ENCODE measurements at places on chromosomes 4 and X.

- DNase-seq: no peak
Measured at GRCh38 chrX:9336456-9336855, 128.4 kb upstream of the TBL1X start.

DNA sequence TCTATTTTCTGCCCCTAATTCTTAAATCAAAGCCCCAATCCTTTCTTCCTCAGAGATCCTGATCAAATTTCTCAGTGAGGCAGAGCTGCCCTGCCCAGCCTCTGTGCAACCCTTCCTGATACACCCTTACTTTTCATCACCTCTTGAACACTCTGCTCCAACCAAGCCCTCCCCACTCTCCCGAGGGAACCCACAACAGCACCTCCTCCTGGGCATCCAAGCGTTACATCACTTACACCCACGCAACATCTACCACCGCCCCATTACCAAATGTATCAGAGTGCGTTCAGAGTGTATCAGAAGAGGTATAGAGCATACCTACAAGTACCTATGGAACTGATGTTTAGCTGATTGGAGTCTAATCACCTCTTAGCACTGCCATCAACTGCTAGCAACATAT, 186.5 kb downstream of the RAP1GDS1 start:
- no peak for DNase-seq

DNA sequence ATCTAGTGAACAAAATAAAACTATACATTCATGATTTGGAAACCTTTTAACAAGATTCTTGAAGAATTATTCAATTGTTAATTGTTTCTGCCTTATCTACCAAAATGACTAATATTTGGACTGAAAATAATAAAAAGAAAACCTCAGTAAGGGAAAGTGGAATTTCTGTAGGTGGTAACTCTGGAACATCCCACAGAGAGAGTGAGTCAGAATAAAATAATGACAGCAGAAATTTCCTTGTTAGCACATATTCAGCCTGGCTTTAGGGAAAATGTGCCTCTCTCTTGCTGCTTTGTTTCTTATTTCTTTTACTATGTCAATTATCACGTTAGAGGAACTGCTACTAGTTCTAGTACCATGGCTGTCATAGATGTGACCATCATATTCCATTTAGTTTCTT, 421.5 kb upstream of the GNPDA2 start:
- DNase-seq: no peak

DNA sequence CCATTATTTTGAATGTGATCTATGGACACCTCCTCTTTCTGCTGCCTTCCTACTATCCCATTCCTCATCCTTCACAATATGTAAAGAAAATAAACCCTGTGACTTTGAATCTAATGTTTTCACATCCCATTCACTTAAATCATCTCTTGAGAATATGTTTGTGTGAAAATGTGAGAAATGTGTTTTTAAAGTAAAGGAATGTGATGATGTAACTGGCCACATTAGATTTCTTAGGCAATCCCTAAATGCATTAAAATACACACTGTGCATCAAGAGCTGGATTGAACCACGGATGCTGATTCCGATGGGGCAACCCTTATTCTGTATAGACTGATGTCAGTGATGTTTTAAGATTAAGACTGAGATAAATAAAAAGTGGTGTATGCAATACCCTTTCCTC, 558.9 kb upstream of the TENM3 start:
- DNase-seq: peak; percentile 83

DNA sequence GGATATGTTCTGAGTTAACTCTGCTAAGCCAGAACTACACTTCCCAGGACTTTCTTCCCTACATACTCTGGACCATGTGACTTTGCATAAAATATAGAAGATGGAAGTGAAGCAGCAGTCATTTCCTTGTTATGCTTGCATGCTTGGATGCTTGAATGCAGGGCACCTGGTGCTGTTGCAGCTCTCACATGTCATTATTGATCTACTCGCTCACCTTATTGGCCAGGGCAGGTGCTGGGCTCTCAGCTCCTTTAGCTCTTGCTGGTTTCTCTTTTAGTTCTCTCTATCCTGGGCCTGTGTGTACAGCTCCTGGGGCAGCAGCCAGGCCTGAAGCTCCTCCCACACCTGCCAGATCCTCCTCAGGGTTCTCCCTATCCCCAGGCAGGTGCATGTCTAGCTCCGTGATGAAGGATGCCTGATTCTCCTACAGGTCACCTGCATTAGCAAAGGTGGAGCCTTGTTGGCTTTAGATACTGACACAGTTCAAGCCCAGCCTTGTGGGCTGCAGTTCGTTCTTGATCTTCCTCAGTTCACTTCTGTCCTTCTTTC, 53.3 kb downstream of the MED28 start:
- no peak for DNase-seq

DNA sequence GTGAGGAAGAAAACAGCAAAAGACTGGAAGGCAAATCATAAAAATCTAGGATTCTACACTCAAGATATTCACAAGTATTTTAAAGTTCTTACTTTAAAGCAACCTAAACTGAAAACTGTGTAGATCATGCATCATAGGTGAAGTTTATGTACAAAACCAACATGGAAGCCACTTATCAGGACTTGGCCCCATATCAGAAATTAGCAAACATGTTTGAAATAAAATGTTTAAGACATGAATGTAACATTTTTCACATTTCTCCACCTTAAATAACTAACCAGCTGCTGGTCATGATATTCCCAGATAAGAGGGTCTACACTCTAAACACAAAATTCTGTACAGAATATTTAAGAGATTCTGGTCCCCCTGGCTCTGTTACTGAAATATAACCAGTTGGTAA, 38.5 kb downstream of the APBB2 start:
- DNase-seq: peak; percentile 43

GRCh38 chr4:108114503-108114902, 54.2 kb downstream of the LEF1 start:
- DNase-seq: no peak

DNA sequence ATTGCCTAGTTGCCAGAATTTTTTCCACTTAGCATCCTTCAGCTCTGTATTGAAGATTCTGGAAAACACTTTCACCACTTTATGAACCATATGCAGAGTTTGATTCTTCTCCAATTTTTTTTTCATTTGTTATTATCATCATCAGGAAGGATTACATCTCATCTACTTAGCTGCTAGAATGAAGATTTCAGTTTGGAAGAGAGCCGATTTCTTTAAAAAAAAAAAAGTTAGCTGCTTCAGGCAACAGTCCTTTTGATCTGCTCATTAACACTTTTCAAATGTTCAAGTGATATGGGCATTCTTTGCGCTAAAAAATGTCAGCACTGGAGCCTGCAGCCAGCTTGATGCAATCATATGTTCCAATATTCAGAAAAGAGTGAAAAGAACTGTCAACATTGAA, 76.2 kb downstream of the ANTXR2 start:
- DNase-seq: no peak

- no peak for DNase-seq
Measured at GRCh38 chr4:111954550-111954949, 190.7 kb upstream of the FAM241A start.

DNA sequence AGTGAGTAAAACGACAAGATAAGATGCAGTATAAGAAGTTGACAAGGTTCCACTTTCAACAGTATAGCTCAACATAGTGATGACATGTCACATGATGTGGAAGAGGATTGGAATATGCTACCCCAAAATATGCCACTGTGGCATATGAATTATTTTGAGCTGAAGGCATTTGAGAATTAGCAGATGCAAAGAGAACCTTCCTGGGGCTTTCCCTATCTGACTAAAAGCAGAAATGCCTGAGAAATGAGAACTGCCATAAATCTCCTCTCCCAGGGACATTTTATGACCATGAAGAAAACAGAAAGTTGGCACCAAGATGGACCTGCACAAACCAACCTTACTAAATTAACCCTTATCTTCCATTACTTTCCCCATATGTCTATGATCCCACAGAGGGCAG, 24.8 kb downstream of the CDKN2AIP start:
- DNase-seq: no peak

GRCh38 chr4:53010318-53010717, 148.2 kb downstream of the RASL11B start:
- DNase-seq: peak; percentile 68

GRCh38 chr4:138560448-138560847, 318.3 kb upstream of the SLC7A11 start:
- DNase-seq: no peak

DNA sequence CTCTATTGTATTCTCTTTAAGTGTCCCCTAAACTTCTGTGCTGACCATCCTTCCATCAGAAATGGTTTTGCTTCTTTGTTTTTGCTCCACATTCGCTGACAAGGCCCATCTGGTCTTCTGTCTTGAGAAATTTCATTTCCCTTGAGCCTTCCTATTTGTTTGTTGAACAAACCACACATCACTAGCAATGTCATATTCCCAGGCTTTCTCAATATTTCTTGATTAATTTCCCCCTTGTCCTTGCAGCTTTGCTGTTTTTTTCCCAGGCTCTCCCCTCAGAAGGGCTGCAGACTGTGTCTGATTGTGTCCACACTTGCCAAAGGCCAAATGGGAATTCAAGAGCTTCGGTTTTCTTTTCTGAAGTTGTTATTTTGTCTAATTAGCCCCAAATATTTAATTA, 158.9 kb downstream of the MID1IP1 start:
- DNase-seq: no peak

- no peak for DNase-seq
Measured at GRCh38 chrX:23380581-23380980, 45.9 kb downstream of the PTCHD1 start.

- no peak for DNase-seq
Measured at GRCh38 chrX:153576961-153577360, 22.0 kb downstream of the CCNQ start.

DNA sequence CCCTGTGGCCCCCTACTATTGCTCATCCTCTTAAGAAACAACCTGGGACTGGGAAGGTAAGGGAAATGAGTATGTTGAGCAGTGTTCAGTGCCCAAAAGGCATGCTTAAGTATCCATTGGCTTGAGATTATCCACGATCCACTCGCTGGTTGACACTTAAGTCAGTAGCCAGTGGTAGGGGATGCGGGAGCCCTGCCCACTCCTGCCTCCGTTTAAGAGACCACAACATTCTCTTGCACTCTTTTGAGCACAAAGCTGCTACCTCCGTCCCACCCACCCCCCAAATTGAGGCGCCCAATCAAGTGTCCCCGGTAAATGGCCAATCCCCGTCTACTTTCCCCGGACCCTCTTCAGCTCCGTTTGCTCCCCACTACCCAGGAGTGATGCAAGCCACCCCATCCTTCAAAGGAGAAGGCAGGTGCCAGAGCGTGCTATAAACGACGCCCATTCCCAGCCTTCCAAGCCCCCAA, 25.0 kb downstream of the UTP14A start:
- no peak for DNase-seq

GRCh38 chr4:8737075-8737474, 134.6 kb downstream of the HMX1 start:
- DNase-seq: no peak

DNA sequence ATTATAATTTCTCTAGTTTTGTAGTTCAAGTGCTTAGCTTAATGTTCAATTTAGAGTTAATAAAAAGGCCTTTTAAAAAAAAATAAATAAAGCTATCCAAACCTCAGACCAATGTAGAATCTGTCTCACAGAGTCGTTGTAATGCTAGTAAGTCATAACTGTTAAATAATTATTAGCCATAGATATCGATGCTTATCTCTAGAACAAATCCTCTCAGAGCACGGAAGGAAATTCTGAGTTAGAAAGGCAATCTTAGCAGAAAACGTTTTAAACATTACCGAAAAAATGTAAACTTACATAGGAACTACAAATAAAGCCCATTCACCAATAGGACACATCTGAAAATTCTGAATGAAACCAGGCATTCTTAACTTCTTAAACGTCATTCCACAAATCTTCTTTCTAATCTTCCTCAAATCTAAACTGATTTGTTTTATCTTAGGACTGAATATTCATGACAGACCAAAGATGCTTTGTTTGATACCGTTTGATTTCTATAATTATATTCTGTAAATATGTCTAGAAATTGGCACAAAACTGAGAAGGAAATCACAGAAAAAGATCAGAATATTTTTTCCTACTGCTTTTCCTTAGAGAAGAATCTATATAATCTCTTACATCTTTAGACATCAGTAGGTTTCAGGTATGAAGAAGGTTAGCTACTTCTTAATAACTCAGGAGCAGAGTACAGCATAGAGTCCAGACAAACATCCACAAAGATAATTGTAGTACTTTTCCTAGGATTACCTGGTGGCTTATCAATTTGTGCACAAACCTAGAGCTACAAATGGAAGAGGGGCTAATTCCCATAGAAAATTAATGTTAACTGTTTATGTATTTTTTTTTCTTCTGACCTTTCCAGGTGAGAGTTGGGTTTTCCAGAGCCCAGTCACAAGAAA, 140.7 kb downstream of the BTC start:
- no peak for DNase-seq

- peak; percentile 88 for DNase-seq
Measured at GRCh38 chr4:80265571-80266252, 752 bp upstream of the FGF5 start.

- DNase-seq: no peak
Measured at GRCh38 chr4:8928074-8928473, 56.4 kb upstream of the HMX1 start.

- DNase-seq: no peak
Measured at GRCh38 chr4:12902735-12903134, 581.4 kb downstream of the RAB28 start.

- no peak for DNase-seq
Measured at GRCh38 chr4:8351931-8352367, 82.4 kb downstream of the HTRA3 start.

GRCh38 chrX:123108513-123109427, 75.3 kb upstream of the GRIA3 start:
- no peak for DNase-seq

GRCh38 chrX:153494061-153494460, 719 bp upstream of the BGN start:
- peak; percentile 43 for DNase-seq

DNA sequence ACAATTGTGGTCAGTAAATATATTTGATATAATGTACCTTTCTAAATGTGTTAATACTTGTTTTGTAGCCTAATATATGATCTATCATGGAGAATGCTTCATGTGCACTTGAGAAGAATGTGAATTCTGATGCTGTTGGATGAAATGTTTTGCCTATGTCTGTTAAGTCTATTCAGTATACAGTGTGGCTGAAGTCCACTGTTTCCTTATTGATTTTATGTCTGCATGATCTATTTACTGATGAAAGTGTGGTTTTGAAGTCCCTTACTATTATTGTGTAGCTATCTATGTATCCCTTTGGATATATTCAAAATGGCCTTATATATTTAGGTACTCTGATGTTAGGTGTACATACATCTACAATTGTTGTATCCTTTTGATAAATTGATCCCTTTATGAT, 515.8 kb upstream of the EPHA5 start:
- DNase-seq: no peak

DNA sequence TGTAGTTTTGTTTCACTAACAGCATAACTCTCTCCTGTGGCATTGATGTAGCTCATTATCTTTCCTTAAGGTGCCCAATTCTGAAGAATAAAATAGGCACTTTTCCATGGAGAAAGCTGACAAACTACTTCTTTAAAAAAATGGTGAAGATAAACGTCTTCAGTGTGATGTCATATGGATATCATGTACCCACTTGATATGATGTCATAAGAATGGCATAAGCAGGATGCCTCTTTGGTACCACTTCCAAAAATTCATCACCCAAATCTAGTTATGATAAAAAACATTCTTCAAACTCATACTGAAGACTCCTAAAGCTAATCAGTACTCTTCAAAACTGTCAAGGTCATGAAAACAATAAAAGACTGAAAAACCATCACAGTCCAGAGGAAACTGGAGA, 2.9 kb upstream of the CXCL3 start:
- DNase-seq: no peak

Data from fibroblast of skin of right biceps (primary cell).